SHP77 (cell line): ENCODE measurements at places on chromosomes 12 and 14.

DNA sequence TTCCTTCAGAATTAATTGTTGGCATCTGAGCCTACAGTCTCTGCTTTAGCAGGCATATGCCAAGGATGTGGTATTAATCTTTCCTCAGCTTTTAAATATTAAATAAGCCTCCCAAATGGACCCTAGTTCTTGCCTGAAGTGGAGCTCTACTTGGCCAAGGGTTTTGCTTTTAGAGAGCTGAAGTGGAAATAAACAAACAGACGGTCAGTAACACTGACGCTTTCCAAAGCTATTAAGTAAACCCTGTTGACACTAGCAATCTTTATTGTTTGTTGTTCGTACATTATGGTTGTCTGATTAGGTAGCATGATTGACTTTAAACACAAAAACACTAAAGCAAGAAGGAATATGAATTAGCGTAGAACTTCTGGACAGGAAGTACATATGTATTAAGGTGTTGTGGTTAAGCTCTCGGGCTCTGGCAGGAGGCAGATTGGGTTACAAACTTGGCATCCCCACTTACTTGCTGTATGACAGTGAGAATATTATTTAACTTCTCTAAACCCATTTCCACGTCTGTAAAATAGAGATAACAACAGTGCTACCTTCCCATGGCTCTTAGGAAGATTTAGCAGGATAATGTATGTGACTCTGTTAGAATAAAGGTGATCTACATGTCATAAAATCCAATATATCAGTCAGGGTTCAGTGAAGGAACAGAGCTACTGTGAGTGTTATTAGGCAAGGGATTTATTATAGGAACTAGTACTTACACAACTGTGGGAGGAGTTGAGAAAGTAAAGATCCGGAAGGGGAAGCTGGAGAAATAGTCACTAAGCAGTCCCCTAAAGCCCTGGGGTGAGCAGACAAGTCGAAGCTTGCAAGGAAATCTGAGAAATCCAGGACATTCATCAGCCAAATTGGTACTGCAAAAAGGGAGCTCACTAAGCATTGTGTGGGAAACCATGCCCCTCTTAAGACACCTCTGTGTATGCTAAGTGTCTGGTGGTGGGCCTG is 92.2 kb upstream of the ATF7IP start:
- no peak for DNase-seq

DNA sequence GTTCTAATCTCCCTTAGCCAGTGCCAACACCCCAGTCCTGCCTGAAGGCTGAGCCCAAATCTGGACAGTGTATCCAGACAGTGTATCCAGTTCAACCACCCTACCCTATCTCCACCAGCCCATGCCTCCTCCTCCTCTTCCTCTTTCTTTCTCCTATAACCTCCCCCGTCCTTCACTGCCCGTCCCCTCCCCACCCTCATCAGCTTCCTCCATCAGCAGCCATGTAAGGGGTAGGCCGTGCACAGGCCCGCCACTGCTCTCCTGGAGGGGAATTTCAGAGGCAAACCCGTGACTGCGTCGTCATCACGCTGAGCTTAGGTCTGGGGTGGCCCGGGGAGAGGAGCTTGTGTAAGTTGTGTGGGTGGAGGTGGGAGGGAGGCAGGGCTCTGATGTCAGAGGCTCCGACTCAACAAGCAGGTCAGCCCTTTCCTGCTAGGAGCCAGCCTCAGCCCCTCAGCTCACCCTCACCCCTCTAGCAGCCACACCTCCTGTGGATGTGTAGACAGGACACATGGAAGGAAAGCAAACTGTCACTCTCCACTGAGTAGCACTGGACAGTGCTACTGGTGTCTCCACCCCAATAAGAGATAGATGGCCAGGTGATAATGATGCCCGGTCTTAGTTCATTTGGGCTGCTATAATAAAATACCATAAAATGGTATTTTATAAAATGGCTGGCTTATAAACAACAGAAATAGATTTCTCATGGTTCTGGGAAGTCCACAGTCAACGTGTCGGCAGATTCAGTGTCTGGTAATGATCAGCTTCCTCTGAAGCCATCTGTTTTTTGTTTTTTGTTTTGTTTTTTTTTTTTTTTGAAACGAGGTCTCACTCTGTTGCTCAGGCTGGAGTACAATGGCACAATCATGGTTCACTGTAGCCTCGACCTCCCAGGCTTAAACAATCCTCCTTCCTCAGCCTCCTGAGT is 50.5 kb downstream of the IRF2BPL start:
- DNase-seq, result no peak

DNA sequence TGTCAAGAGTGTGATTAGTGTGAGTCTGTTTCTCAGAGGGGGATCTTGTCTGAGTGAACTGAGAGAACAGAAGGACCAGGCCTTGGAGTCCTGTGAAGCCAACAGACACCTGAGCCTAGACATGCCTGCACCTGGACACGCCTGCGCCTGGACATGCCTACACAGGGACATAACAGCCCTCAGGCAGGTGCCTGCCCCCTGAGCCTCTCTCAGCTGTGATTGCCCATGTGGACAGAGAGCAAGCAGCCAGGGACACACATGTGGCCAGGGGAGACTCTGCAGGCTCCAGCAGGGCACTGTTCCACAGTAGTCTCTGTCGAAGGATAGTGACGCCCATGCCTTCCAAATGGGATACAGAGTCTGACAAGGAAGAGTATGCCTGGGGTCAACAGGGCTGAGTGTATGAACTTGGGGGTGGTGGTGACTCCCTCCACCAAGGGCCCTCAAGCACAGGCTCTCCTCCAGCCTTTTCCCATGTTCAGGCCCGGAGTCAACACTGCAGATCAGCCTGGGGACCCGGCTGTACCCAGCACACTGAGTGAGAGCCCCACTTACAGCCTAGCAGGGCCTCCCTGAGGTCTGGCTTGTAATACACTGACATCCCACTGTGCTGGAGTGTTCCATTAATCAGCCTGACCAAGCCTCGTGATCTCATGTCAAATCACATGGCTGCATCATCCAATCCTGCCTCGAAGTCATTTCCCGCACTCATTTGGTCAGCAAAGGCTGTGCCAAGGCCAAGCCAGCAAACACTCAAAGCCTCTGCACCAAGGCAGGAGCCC is 173.0 kb downstream of the CALM1 start:
- DNase-seq, result no peak

DNA sequence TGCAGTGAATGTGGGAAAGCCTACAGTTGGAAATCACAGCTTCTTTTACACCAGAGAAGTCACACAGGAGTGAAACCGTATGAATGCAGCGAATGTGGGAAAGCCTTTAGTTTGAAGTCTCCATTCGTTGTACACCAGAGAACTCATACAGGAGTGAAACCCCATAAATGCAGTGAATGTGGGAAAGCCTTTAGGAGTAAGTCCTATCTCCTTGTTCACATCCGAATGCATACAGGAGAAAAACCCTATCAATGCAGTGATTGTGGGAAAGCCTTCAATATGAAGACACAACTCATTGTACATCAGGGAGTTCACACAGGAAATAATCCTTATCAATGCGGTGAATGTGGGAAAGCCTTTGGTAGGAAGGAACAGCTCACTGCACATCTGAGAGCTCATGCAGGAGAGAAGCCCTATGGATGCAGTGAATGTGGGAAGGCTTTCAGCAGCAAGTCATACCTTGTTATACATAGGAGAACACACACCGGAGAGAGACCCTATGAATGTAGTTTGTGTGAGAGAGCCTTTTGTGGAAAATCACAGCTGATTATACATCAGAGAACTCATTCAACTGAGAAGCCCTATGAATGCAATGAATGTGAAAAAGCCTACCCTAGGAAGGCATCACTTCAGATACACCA is 24.6 kb downstream of the ZNF26 start:
- DNase-seq, result no peak

DNA sequence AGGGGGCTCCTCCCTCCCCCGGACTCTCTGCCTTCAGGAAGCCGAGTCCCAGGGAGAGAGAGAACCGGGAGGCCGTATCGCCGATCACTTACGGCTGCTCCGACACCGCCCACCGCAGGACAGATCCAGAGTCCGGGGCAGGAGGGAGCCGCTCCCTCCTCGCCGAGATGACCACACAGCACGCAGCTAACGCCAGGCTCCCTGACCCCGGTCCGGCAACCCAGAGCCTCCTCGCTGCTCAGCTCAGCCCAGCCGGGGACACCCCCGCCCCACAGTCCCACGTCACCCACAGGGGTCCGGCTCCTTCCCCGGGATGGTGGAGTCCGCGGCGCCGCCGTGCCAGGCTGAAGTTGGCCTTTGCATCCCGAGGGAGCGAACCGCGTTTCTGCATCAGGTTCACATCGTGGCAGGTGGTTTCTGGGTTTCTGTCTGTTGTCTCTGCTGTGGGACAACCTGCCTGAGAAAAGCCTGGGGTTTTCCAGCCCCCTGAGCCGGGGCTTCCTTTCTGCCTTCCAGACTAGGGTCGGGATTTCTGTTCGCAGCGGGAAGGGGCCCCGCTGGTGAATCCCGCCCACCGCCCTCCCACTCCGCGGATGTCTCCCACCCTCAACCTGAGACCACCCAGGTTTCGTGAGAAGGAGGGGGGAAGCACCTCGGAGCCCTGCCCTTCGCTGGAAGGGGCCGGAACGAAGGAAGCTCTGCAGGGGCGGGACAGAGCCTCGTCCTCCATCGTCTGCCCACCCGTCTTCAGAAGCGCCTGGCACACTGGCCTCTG is 61.2 kb downstream of the NOC4L start:
- DNase-seq, result no peak
